ENCODE measurements at places on chromosomes 2 and 18. TPM values are rescaled to one million over a fixed set of nuclear protein-coding genes. Genes with fewer than 3 reads are reported as not detected.

FSIP2 gene
- 11.0 TPM for total RNA-seq

AOX1 gene
- 1.9 TPM for total RNA-seq

G6PC2 gene
- total RNA-seq: not detected

TUBA3E gene
- total RNA-seq: not detected

Measured in parietal lobe (tissue), 2 donors.